Bronchial epithelial cell (primary cell): ENCODE measurements at places on chromosomes 7 and 10.
A peak's percentile ranks its signal among the peaks of the same experiment; 100 is the strongest.

GRCh38 chr10:74824184-74824899 lies 2.1 kb upstream of the KAT6B start:
- DNase-seq = no peak

- no peak for DNase-seq
Observed at GRCh38 chr7:150721970-150722373, 5.6 kb downstream of the GIMAP1 start.

GRCh38 chr7:50827281-50827680 lies 44.6 kb upstream of the GRB10 start:
- no peak for DNase-seq

DNA sequence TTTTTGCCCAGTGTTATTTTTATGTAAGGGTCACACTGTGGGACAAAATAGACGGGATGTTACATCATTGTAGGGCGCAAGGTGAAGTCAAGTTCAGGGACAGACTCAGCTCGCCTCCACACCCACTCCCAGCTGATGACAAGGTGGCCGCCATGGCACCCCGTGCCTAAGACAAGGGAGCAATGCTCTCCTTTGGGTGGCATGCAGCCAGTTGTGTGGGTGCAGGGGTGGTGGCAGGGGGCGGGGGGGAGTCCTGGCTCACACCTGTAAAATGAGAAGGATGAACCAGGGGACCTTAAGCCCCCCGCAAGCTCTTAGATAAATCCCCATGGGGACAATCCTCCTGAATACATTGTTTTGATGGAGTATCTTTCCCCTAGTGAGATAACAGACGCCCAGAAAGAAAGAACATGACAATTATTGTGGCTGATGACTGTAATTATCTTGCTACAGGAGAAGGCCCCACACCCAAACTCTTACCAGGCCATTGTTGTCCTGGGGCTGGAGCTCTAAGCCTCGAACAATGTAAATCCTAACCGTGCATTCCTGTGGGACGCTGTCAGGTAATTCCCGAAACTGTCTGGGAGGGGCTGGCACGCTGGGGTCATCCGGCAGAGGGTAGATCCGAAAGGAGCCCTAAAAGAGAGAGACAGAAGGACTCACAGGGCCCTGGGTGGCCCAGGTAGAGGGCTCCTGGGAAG lies 148.7 kb downstream of the MYOF start:
- DNase-seq = peak; percentile 40

GRCh38 chr10:117425974-117426566 lies 50.8 kb upstream of the PDZD8 start:
- DNase-seq = no peak

- no peak for DNase-seq
Observed at GRCh38 chr7:128453836-128454804, 1.6 kb upstream of the HILPDA start.

- no peak for DNase-seq
Observed at GRCh38 chr10:118107541-118107940, 60.8 kb upstream of the RAB11FIP2 start.

DNA sequence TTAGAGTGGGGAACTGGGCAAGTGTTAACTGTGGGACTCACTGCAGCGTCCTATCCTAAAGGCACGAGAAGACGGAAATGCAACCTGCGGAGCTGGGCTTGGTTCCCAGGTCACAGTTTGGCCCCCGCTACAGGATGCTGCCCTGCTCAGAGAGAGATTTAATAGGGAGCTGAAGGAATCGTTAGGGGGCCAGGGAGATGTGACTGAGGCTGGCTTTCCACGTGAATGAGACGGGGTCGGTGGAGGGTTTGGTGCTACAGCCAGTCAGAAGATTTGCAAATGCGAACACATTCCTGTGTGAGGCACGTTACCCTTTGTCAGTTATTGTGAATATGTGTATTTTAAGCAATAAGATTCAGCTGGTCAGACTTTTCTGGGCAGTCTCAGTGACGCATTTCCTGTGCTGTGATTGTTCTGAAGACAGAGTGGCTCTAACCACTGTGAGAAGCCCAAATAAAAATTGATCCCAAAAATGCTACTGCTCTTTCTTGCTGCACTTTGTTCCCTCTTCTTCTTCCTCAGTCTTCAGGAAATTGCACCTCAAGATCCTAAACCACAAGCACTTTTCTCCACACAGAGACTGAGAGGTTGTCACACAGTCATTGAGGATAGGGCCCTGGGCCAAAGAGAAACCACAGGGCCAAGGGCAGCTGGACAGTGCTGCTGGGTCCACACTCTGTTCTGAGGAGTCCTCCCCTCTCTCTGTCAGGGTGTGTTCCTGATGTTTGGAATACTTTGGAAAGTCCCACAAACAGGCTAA lies 21.2 kb downstream of the CYP17A1 start:
- DNase-seq = peak; percentile 65

DNA sequence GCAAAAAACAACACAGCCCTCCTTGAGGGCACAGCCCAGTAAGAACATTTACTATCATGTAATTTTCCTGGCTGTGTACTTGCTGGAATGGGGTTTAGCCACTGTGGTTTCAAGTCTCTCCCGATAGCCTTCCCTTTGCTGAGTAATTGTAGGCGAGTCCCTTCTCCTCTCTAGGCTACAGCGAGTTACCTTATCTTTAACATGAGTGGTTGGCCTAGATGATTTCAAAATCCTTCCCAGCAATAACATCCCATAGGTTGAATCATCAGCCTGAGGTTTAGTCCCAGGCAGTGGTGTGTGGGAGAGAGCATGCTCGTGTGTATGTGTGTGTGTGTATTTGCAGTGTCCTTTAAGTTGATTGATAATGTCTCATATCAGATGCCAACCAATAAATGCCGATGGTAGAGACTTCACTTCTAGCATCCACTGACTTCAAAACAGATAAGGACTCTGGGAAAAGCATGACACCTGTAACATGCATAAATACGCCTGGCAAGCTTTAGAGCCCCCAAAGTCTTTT lies 142.9 kb upstream of the ZMIZ1 start:
- peak; percentile 98 for DNase-seq

GRCh38 chr10:44557596-44558191 lies 172.8 kb upstream of the CXCL12 start:
- no peak for DNase-seq

GRCh38 chr10:89206402-89207180 lies 526 bp downstream of the CH25H start:
- DNase-seq = no peak

GRCh38 chr7:43872406-43873110 lies 3.2 kb upstream of the MRPS24 start:
- peak; percentile 82 for DNase-seq

- no peak for DNase-seq
Observed at GRCh38 chr10:101087376-101087775, 25.6 kb downstream of the KAZALD1 start.

GRCh38 chr10:11242443-11243387 lies 225.0 kb downstream of the CELF2 start:
- DNase-seq = no peak

DNA sequence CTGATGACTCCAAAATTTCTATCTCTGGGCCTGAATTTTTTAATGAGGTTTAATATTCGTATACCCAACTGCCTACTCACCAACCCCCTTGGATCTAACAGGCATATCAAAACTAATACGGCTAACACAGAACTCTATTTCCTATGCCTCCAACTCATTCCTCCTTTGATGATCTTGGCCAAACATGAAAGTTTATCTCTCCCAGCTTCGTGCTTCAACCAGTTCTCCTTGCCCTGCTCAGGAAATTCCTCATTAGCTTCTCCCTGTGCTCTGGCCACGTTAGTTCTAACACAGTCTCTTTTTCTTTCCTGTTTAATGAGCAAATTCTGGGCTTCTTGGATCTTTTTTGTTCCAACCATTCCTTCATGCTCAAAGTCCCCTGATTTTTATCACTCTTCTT lies 138.9 kb upstream of the PTN start:
- DNase-seq = no peak
